ENCODE measurements at places on chromosomes 6 and 20. TPM values are rescaled to one million over a fixed set of nuclear protein-coding genes. Genes with fewer than 3 reads are reported as not detected.

AGER gene
- 12.0 TPM for total RNA-seq

GRCh38 chr20:62177307-62177706 lies 5.5 kb upstream of the MTG2 start:
- no peak for DNase-seq
- H3K4me3 ChIP-seq, result no peak overlapping the region
- H3K36me3 ChIP-seq, result peaks cover 2% of the 10 kb centered on the region

DNA sequence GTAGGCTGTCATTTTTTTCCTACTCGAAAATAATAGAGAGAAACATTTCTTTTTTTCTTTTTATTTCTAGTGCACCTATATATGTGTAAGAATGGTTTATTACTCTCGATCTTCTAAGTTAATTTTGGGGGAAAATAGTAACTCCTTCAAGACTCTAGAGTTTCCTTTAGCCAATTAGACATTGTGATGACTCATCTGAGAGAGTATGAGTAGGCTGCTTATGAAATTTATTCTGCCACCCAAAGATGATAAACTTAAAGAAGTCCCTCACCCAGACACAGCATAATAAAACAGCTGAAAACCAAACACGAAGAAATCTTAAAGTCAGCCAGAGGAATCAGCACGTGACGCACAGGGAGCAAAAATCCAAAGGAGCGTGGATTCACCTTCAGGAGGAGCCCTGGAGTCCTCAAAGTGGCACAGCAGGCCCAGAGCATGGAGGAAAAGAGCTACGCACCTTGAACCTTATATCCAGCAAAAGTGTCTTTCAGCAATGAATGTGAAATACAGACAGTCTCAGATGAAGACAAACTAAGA lies 81.9 kb downstream of the ERMARD start:
- no peak for DNase-seq
- no peaks in the 10 kb centered on the region for H3K27me3 ChIP-seq
- H3K4me1 ChIP-seq, result peaks cover 14% of the 10 kb centered on the region
- no peaks in the 10 kb centered on the region for H3K36me3 ChIP-seq
- no peak overlapping the region for H3K4me3 ChIP-seq

UBD gene
- total RNA-seq, result 0.31 TPM

ROS1 gene
- not detected for total RNA-seq

- no peak overlapping the region for H3K4me3 ChIP-seq
- H3K27me3 ChIP-seq, result peaks cover 2% of the 10 kb centered on the region
- H3K36me3 ChIP-seq, result no peaks in the 10 kb centered on the region
- peaks cover 8% of the 10 kb centered on the region for H3K4me1 ChIP-seq
- no peak overlapping the region for H3K27ac ChIP-seq
Measured at GRCh38 chr6:4280031-4280430, 144.7 kb upstream of the ECI2 start.

DNA sequence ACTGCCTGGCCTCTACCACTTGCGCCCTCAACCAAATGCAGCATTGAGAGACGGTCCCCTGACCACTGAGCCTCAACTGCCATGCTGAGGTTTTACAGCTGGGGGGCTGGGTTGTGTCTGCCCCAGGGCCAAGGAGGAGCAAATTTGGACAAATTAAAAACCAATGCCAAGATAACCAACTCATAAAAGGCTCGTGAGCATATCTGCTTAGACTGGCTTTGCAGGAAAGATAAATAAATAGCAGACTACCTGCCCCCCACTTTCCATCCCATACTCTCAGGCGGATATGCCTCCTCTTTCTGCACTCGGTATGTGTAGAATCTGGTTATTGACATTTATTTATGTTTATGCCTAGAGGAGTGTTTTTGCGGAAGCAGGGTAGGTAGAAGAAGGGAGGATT lies 76.8 kb downstream of the ZDHHC14 start:
- no peak for DNase-seq
- H3K27ac ChIP-seq, result no peak overlapping the region
- H3K27me3 ChIP-seq, result no peaks in the 10 kb centered on the region
- peaks cover 35% of the 10 kb centered on the region for H3K4me1 ChIP-seq
- H3K36me3 ChIP-seq, result no peaks in the 10 kb centered on the region

- DNase-seq, result no peak
- H3K27ac ChIP-seq, result no peak overlapping the region
- H3K36me3 ChIP-seq, result no peaks in the 10 kb centered on the region
- no peak overlapping the region for H3K4me3 ChIP-seq
Measured at GRCh38 chr20:47113362-47114109, 218.9 kb downstream of the EYA2 start.

GRCh38 chr6:160010067-160010466 lies 41.2 kb downstream of the IGF2R start:
- no peaks in the 10 kb centered on the region for H3K4me1 ChIP-seq
- no peak overlapping the region for H3K4me3 ChIP-seq
- H3K27ac ChIP-seq, result no peak overlapping the region
- no peaks in the 10 kb centered on the region for H3K36me3 ChIP-seq
- no peak for DNase-seq
- no peaks in the 10 kb centered on the region for H3K27me3 ChIP-seq

RAET1G gene
- total RNA-seq, result 1.6 TPM

GRCh38 chr6:52588087-52588709 lies 11.3 kb upstream of the TRAM2 start:
- no peaks in the 10 kb centered on the region for H3K27me3 ChIP-seq
- DNase-seq, result no peak
- H3K4me3 ChIP-seq, result no peak overlapping the region
- H3K27ac ChIP-seq, result no peak overlapping the region
- H3K36me3 ChIP-seq, result no peaks in the 10 kb centered on the region

DNA sequence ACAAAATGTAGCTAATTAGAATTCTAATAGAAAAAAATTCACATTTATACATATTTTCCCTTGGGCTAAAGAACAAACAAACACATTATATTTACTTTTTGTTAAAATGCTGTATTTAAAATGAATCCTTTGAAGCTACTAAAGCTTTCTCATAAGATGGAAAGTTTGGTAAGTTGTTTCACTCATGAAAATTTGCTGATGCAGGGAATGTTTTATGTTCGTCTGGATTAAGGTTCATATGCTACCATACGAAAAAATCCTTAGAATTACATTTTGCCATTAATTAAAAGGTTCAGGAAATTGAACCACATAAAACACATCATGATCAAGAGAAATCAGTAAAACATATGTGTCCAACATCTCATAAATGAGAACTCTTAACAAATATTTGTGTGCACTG lies 62.2 kb downstream of the SMLR1 start:
- peaks cover 2% of the 10 kb centered on the region for H3K36me3 ChIP-seq
- peaks cover 5% of the 10 kb centered on the region for H3K4me1 ChIP-seq
- H3K27ac ChIP-seq, result no peak overlapping the region
- no peak overlapping the region for H3K4me3 ChIP-seq
- no peak for DNase-seq

OR2H1 gene
- not detected for total RNA-seq

HLA-DPB1 gene
- 2.3 TPM for total RNA-seq

- H3K27ac ChIP-seq, result no peak overlapping the region
- no peak overlapping the region for H3K4me3 ChIP-seq
- no peak for DNase-seq
- no peaks in the 10 kb centered on the region for H3K27me3 ChIP-seq
Measured at GRCh38 chr6:168209420-168209819, 110.2 kb downstream of the DACT2 start.

BPIFB4 gene
- not detected for total RNA-seq

Measured in endothelial cell of umbilical vein (primary cell).